Activated T-cell treated with anti-CD3 and anti-CD28 coated beads, Interleukin-2, amount 50 U/mL, for 72 hours (primary cell): ENCODE measurements at places on chromosomes 2 and 18.

DNA sequence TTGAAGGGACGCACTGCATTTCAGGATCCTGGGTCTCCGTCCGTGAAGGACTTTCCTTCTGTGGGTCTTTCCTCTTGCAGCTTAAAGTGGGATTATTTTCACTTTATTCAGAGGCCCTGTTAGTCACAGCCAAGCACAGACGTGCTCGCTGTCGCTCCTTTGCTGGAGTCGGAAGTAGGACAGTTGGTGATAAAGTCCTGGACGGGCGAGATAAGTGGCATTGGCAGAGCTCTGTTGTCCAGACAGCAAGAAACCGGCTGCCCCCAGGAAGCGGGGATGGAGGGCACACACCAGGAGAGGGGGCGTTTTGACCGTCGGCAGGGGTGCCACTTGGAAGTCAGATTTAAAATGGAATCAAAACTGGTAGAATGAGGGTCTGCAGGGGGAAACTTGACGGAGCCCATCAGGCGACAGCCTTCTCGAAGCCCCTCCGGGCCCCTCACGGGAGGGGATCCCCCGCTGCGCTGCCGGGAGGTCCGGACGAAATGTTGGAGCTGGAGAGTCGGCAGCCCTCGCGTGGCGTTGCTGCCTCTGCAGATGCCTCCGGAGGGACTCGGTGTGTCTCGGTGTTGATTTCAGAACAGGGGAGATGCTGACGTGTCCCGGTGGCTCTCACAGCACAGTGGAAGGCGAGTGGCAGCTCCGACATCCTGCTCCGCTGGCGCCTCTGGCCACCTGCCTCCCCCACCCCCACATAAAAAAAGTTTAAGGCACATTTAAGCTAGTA is 124.2 kb downstream of the NFATC1 start:
- DNase-seq, result peak; percentile 77

GRCh38 chr2:41283079-41283775 is 764.6 kb upstream of the PKDCC start:
- DNase-seq, result no peak

- DNase-seq, result no peak
Measured at GRCh38 chr18:5095239-5095638, 101.8 kb downstream of the AKAIN1 start.

GRCh38 chr2:64153811-64154210 is 9.6 kb upstream of the PELI1 start:
- no peak for DNase-seq

DNA sequence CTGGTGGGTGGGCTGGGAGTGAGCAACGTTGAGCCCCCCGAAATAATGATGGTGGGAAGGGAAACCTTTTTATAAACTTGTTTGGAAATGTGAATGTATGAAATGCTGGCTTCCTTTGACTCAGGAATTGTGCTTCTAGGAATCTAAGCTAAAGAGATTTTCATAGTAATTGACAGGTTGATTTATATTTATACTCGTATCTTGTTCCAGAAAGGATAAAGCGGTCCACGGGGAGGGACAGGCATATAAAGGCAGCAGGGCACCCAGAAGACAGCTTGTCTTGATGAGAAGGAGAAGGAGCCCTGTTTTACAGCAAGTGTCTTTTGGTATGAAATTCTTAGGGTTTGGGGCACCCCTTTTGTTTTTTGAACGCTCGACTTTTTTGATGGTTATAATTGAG is 157.8 kb downstream of the AGAP1 start:
- DNase-seq, result no peak

- peak; percentile 33 for DNase-seq
Measured at GRCh38 chr2:31318361-31319336, 84.7 kb downstream of the EHD3 start.

- no peak for DNase-seq
Measured at GRCh38 chr2:104340879-104341828, 512.8 kb upstream of the POU3F3 start.

DNA sequence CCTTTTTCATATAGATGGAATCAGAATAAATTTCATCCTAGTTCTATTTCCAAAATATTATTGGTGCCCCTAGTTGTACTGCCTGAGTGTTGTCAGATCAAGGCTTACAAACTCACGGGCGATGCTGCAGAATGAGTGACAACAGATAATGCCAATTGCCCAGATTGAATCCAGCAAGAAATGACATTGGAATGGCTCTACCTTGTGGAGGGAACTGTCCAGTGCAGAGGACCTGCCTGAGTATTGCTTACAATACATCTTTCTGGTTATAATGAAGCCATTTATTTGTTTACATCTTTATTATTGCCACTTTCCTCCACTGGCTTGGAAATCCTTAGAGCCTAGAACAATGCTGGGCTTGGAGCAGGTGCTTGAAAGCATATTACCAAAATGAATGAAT is 7.8 kb upstream of the IL1R2 start:
- DNase-seq, result no peak

DNA sequence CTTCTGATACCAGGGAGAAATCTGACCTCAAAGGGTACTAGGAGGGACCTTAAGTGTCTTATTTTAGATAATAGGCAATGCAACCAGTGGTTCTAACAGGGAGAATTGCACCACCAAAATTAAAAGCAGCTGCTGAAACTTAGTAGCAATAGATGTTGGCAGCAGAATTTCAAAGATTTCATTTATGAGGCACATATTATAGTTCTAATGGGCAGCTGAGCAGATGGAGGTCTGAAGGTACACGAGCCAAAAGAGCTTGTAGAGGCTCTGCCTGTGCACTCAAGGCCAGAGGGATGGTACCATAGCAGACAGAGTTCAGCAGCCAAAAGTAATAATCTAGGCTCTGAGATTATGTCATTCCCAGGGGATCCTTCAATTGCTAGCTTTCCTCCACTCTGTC is 87.3 kb upstream of the NCKAP5 start:
- no peak for DNase-seq

DNA sequence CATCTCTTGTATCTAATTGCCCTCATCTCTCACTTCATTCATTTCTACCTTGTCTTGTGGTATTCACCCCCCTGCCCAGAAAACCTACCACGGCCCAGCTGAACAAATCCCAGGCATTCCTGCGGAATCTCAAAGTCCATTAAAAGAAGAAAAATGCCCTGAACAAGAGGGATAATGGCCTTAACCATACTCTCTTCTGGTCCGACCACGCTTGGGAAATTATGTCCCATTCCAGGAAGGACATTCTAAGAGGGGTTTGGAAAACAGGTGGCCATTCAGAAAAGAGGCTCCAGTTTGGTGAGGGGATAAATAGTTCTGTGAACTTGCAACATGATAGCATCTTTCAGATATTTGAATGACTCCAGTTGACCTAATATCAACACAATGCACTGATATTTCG is 349.9 kb upstream of the ZNF521 start:
- DNase-seq, result no peak
